ENCODE measurements at places on chromosomes 11 and 22.

DNA sequence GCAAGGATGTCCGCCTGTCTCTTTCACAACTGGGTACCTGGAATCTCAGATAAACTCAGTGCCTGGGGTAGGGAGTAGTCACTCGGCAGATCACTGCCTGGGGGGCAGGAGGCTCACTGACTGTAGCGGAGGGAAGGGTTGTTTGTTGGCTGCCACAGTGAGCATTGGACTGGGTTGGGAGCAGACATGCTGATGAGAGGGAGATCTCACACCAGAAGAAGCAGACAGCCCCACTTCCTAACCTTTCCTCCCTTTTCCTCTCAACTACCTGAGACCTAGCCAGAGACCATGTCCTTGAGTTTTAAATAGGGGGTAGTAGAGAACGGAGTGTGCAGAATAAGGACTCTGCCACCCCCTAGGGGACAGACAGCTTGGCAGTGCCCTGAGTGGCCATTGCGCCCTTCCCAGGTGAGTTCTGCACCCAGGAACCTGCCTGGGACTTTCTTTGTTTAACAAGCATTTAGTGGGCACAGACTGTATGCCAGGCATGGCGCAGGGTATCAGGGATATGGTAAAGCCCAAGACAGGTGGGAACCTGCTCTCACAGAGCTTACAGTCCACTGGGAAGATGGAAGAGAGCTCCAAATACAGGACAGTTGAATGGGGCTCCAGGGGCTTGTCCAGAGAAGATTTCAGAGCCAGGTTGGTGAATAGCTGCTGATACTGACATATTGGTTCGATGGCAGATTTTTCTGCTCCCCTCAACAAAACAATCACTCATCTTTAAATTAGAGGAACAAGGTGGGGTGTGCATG is 115.7 kb upstream of the NNMT start:
- DNase-seq = no peak

- no peak for DNase-seq
Observed at GRCh38 chr22:44312766-44313165, at the start of gene SHISAL1. Gene SHISAL1, minus strand, starts transcription at chr22:44312951. Its CDS starts 12,006 bp downstream, at chr22:44300945.

DNA sequence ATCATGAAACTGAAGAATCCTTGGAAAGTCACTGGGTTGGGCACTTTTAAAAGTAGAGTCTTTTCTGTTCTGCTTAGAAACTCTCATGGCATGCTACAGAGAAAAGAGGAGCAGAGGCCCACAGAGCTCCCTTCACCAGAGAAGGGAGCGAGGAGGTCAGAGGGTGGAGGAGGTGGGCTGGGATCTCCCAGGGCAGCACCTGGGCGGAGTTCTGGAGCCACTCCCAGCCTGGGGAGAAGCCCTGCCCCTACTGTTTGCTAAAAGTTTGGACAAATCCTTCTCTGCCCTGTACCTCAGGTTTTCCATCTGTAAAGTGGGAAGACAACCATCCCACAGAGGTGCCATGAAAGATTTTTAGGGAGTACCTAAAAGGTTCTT is 299.1 kb downstream of the KIRREL3 start:
- no peak for DNase-seq

- DNase-seq = no peak
Observed at GRCh38 chr11:28559492-28559891, 451.3 kb downstream of the METTL15 start.

- no peak for DNase-seq
Observed at GRCh38 chr11:111982019-111982464, 43.2 kb upstream of the DLAT start.

DNA sequence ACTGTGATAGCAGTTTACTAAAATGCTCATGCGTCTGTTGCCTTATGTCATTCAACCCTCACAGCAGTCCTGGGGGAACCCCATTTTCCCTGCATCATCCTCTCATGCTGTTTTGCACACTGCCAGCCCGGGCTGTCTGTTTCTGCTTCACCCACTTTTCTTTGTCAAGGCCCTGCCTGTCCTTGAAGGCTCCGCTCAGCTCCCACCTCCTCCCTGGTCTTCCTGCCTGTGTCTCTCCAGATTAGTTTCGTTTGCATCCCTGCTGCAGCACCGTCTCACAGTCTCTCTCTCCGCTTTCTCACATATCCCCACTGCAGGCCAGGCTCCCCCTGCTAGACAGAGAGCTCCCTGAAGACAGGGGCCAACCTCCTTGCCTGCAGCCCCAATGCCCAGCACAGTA is 29.9 kb downstream of the SERPINH1 start:
- no peak for DNase-seq
